Cortex of kidney (tissue), 1 donor: ENCODE measurements at places on chromosomes 5 and 9.

GRCh38 chr9:116003397-116003796 lies 150.2 kb upstream of the PAPPA start:
- no peak for DNase-seq

GRCh38 chr5:121962347-121962670 lies 534 bp downstream of the SRFBP1 start:
- DNase-seq, result no peak

- no peak for DNase-seq
These were observed 47.4 kb downstream of the NDUFS4 start for GRCh38 chr5:53607886-53608285.

GRCh38 chr5:109407913-109408312 lies 1.9 kb downstream of the PJA2 start:
- DNase-seq, result no peak

GRCh38 chr5:132497488-132497997 lies 7.0 kb upstream of the IRF1 start:
- DNase-seq, result no peak

DNA sequence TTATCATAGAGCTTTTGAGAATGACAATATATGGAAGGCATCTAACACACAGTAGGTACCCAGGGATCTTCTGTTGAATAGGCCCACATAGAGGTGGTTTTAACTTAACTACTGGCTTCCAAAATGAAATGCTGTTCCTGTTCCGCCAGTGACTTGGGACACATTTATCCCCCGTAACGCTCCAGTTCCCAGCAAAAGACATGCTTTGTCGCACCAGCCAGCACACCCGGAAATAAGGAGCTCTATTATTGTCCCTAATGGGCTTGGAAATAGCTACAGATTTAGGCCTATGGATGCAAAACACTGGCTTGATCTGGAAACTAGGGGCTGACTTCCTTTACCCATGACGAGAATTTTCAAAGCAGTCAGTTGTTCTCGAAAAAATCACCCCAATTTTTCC lies 45.9 kb upstream of the C5orf58 start:
- DNase-seq, result no peak

GRCh38 chr5:74499256-74500050 lies 141.1 kb downstream of the ENC1 start:
- no peak for DNase-seq

GRCh38 chr5:14615365-14615764 lies 33.8 kb downstream of the OTULINL start:
- DNase-seq, result no peak

DNA sequence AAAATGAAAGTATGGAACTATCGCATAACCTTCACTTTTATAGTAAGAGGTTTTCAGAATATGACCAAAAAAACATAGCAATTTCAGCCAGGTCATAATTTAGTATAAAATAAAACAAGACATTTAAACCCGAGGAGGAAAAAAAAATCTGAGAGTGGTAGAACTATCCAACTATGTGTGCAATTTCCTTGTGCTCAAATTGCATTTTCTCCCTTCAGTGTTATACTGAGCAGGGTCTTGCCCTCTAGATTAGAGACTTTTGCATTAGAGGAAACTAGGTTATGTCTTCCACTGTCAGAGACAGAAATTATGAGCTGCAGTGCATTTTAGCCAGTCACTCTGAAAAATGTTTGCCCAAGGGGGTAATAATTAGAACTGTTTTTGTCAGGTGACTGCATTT lies 330.6 kb downstream of the NR2F1-AS1 start:
- no peak for DNase-seq

GRCh38 chr5:113252066-113252465 lies 182.7 kb downstream of the TSSK1B start:
- no peak for DNase-seq

GRCh38 chr5:75239681-75240080 lies 3.0 kb upstream of the ANKRD31 start:
- DNase-seq, result no peak

DNA sequence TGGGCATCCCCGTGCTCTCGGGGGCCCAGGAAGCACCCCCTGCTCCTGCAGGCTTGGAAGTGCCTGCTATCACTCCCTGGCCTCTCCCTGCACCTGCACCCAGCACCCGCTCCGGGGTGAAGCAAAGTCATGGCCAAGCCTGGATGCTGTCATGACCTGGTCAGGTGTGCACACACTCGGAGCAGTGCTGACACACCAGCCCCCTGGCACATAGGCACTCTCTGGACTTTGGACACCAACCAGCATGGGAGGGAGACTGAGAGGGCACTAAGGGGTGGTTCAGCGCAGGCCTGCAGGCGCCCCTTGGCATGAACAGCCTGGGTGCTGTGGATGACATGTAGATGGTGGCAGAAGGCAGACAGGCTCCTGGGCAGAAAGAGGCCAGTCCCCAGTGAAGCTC lies 158.6 kb downstream of the GHR start:
- no peak for DNase-seq

DNA sequence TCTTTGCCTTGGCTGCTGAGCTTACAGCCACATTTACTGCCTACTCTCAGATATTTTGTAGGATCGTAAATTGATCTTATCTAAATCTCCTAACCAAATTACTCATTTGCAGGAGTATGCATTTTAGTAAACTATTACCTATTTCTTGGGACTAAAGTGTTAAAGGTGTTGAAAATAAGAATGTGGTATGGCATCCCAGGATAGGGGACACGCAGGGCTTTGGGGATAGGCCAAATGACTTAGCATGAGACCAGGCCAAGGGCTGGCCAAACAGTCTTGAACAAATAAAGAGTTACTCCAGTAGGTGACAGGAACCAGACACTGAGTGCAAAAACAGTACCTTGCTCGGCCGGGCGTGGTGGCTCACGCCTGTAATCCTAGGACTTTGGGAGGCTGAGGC lies 25.1 kb downstream of the TBC1D2 start:
- no peak for DNase-seq

GRCh38 chr5:152329207-152329606 lies 75.9 kb downstream of the NMUR2 start:
- DNase-seq, result no peak

DNA sequence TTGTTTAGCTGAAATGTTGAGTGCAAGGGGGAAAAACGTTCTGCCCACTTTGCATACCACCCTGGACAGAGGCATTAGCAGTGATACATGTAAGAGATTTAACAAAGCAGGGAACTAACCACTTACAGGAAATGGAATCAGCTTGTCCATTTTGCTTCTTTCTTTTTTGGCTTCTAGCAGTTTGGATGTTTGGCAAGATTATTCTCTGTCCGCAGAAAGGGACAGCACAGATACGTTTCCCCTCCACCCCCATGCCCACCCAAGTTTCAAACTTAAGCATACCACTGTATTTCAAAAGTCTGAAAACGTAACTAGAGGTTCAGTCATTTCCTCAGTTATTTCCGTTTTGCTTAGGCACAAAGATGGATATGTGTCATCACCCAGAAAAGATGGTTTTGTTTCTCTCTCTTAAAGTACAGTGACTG lies 118.4 kb downstream of the GDNF start:
- DNase-seq, result no peak

DNA sequence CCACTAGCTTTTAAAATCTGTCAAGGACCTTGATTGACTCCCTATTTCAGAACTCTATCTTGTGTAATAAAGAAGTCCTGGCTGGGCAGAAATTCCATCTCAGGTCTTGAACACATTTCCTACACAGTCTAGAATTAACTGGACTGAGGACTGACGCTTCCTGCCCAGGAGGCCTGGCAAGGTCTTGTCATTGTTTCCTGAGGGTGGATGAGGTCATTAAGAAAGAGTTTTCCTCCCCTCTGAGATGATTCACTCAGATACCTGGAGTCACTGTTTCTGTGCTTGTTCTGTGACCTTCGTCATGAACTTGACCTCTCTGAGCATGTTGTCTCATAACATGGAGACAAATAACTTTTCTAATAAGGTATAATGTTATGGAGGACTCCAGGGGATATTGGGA lies 10.0 kb downstream of the MTAP start:
- no peak for DNase-seq

GRCh38 chr5:149475777-149476176 lies 75.5 kb downstream of the CSNK1A1 start:
- DNase-seq, result no peak

GRCh38 chr5:31639481-31640411 lies 815 bp downstream of the PDZD2 start:
- DNase-seq, result no peak

GRCh38 chr5:139757727-139758509 lies 37.7 kb upstream of the PSD2 start:
- no peak for DNase-seq

DNA sequence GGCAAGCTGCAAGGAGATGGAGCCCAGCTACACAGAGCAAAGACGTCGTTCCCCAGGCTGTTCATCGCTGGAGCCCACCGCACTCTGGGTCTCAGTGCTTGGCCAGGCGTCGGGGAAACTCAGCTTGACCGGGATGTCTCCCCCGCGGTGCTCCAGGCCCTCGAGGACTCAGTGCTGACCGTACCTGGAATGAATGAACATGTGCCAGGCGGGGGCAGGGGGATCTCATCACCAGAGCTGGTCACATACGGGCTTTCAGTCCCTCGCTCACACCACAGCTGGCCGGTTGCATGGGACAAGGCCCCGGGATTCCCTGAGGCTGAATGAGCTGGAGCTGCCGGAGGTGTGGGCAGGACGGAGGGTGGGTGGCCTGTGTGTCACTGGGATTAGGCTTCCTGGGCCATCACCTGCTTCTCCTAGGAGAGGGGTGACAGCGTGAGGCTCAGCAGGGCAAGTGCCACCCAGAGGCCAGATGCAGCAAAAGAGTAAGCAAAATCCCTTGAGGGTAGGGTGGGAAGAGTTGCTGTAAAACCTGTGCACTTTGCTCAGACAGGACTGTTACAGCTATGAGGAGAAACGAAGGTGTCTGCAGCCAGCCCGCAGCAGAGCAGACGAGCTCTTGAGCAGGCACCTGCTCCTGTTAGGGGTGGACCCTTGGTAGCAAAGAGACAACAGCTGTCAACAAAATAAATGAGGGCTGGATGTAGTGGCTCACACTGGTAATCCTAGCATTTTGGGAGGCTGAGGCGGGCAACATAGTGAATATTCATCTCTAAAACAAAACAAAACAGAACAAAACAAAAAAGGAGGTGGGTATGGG lies 70.7 kb upstream of the RAPGEF1 start:
- DNase-seq, result no peak

- DNase-seq, result no peak
These were observed 13.4 kb upstream of the ZDHHC21 start for GRCh38 chr9:14706530-14707140.

DNA sequence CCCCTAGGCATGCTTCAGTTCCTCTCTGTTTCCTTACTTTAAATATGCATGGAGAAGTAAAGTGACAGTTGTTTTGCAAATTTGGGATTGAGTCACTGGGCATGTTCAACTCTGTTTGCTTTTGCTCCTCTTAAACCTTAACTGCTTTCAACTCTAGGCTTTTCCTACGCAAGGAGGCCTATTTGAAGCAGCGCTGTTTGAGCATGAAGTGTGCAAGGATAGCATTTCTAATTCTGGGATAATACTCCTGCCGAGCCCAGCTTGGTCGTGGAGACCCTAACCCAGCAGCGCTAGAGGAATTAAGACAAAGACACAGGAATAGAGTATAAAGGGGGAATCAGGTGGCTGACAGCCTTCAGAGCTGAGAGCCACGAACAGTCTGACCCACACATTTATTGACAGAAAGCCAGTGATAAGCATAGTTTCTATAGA lies 803.4 kb upstream of the CDH10 start:
- DNase-seq, result no peak

DNA sequence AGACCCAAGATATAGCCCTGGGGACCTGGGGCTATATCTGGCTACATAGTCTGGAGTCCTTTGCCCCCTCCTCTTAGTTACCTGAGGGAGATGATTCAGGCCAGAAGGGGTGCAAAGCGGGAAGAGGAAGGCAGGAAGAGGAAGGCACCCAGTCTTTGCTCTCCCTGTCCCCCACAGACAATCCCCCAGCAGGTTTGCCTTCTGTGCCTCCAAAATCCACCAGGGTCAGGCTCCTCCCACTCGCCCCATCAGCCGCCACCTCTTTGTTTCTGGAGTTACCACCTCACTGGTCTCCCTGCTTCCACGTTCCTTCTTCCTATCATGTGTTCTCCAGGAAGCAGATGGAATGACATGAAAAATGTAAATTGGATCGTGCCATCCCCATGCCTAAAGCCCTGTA lies 31.2 kb upstream of the FABP6 start:
- no peak for DNase-seq

- no peak for DNase-seq
These were observed 1.4 kb upstream of the SPTAN1 start for GRCh38 chr9:128550770-128551656.

DNA sequence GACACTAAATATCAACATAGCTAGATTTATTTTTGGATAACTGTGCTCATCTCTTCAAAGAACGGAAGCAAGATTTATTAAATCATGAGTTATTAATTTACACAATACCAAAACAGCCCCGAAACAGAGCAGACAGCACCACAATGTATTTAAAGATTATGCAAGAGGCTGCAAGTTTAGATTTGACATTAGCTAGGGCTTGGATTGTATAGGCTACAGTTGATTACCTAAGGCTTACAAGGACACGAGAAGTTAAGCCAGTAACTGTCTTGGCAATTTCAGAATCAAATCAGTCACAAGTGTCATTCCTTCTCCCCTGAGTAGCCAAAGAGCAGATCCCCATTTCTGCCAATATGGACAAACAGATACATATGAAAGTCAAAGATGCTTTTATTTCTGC lies 152.6 kb downstream of the MED27 start:
- DNase-seq, result no peak

GRCh38 chr5:125612181-125612721 lies 811.0 kb upstream of the GRAMD2B start:
- no peak for DNase-seq

GRCh38 chr9:134652291-134653225 lies 11.0 kb downstream of the COL5A1 start:
- no peak for DNase-seq

GRCh38 chr5:129244478-129244877 lies 149.9 kb downstream of the ISOC1 start:
- DNase-seq, result no peak

GRCh38 chr5:139668064-139668880 lies 20.1 kb downstream of the CXXC5 start:
- DNase-seq, result no peak

GRCh38 chr9:38244971-38245370 lies 147.5 kb upstream of the ALDH1B1 start:
- DNase-seq, result no peak

GRCh38 chr9:97592126-97592525 lies 41.0 kb downstream of the TSTD2 start:
- DNase-seq, result no peak

DNA sequence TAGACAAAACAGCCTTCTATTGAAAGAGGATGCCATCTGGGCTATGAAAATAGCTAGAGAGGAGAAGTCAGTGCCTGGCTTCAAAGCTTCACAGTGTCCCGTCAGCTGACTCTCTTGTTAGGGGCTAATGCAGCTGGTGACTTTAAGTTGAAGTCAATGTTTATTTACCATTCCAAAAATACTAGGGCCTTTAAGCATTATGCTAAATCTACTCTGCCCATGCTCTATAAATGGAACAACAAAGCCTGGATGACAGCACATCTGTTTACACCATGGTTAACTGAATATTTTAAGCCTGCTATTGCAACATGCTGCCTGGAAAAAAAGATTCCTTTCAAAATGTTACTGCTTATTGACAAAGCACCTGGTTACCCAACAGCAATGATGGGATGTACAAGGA lies 309.1 kb downstream of the NTRK2 start:
- no peak for DNase-seq
